Central memory CD8-positive, alpha-beta T cell (primary cell): ENCODE measurements at places on chromosomes 11 and 22.

GRCh38 chr11:18650859-18651557 lies 16.9 kb upstream of the SPTY2D1 start:
- no peaks in the 10 kb centered on the region for H3K4me1 ChIP-seq
- no peak for DNase-seq
- no peak overlapping the region for H3K27ac ChIP-seq
- no peak overlapping the region for H3K4me3 ChIP-seq
- H3K27me3 ChIP-seq = no peaks in the 10 kb centered on the region

- no peak overlapping the region for H3K4me3 ChIP-seq
- DNase-seq = no peak
- H3K27ac ChIP-seq = no peak overlapping the region
- H3K27me3 ChIP-seq = no peaks in the 10 kb centered on the region
These were observed 3.5 kb upstream of the PIK3C2A start for GRCh38 chr11:17211286-17211685.

DNA sequence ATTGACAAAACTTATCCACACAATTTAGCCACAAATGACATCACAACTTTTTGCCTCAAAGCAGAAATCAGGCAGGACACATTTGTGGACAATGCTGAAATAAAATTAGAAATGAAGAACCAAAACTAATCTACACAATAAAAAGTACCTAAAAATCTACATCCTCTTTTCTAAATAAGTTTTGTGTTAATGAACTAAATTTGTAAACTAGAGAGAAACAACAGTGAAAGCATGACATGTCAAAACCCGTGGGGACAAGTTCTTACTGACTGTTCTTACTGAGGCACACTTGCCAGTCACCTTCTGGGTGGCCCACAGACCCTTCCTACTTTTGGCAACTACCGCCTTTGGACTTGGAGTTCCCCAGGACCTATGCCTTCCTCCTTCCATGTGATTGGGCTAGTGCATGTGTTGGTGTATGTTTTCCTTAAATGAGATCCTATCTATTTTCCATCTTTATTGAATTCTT lies 60.7 kb upstream of the MUC15 start:
- H3K27ac ChIP-seq = no peak overlapping the region
- H3K4me1 ChIP-seq = no peaks in the 10 kb centered on the region
- H3K36me3 ChIP-seq = no peaks in the 10 kb centered on the region
- DNase-seq = no peak
- no peaks in the 10 kb centered on the region for H3K27me3 ChIP-seq
- H3K4me3 ChIP-seq = no peak overlapping the region

DNA sequence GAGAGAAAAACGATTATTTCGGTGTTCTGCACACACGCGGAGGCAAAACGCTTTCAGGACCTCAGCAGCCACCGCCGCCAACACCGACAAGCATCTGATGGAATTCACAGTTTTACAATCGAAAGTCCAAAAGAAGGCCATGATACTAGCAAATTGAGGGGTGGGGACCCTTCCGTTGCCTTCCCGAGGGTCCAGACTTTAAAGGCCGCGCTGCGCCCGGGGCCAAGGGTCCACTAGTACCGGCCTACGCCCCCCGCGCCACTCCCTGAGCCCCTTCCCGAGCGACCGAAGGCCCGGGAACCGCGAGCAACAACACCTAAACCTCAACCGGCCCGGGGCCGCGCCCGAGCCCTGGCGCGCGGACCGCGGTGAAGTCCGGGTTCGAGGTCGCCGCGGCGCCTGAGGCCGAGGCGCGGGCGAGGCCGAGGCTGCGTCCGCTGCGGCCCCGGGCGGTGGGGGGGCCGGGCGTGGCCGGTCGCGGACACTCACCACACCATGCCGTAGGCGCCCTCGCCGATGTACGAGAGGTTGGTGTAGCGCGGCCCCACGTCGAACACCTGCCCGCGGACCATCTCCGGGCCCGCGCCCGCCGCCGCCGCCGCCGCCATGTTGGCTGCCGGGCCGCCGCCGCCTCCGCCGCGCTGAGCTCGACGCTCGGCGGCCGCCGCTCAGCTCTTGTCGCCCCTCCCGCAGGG lies 465 bp downstream of the MAPK1 start:
- H3K4me1 ChIP-seq = peaks cover 48% of the 10 kb centered on the region
- no peak for DNase-seq
- H3K36me3 ChIP-seq = peaks cover 17% of the 10 kb centered on the region

DNA sequence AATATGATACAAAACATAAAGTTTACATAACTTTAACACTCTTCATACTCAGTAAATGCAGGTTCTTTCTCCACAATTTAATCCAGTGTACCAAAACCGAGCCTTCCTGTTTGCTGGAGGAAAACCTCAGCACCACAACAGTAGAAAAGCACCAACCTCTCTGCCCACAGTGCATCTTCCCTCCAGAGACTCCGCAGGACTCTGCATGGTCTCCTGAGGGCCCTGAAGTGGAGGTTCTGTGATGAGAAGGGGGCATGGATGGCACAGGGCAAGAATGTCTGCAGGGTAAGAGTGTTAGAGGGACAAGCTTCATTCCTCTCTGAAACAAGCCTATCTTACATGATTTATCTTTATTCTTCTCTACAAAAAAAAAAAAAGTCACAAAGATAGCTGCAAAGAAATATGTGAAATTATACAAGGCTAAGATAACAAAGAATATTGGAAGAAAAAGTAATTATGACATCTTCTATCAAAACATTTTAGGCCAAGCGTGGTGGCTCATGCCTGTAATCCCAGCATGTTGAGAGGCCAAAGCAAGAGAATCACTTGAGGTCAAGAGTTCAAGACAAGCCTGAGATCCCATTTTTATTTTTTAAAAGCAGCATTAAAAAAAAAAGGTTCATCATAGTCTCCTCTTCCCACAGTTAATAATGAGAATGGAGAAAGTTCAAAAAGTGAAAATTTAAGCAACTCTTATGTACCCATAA lies 102.0 kb downstream of the VPREB1 start:
- DNase-seq = no peak
- H3K36me3 ChIP-seq = peaks cover 2% of the 10 kb centered on the region

DNA sequence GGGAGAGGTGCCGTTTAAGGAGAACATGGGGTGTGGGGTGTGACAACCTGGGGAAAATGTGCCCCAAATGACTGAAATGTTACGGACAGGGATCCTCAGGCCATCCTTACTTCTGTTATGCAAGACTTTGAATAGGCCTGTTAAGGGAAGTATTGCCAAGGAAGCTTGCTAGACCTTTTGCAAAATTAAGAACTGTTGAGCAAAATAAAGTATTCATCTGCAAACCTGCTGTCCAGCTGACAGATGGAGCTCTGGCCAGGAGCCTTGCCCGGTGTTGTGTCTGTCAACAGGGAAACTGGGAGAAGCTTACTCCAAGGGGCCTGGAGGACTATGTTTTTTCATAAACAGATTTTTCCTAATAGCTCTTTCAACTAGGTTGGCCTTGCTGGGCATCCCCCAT lies 48.0 kb downstream of the FAT3 start:
- no peak overlapping the region for H3K27ac ChIP-seq
- H3K27me3 ChIP-seq = no peaks in the 10 kb centered on the region
- H3K36me3 ChIP-seq = no peaks in the 10 kb centered on the region
- no peaks in the 10 kb centered on the region for H3K4me1 ChIP-seq
- H3K4me3 ChIP-seq = no peak overlapping the region
- no peak for DNase-seq

DNA sequence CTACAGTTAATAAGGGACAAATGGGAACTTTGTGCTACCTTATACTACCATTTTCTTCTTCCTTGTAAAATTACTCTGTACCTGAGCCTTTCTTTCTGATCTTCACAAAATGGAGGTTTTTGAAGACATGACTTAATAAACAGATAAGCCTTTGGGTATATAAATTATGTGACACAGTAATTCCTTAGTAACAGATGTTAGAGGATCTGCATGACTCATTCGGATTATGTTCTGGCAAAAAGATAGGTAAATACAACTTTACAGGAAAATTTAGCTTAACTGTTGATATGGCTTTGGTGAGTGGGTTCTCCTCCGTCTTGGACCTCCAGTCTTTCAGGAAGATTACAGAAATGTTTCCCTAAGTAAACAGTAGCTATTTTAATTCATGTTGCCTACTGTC lies 61.8 kb downstream of the BID start:
- no peak for DNase-seq
- H3K4me3 ChIP-seq = no peak overlapping the region
- H3K27ac ChIP-seq = peak overlapping the region; percentile 19
- no peaks in the 10 kb centered on the region for H3K4me1 ChIP-seq
- no peaks in the 10 kb centered on the region for H3K27me3 ChIP-seq

DNA sequence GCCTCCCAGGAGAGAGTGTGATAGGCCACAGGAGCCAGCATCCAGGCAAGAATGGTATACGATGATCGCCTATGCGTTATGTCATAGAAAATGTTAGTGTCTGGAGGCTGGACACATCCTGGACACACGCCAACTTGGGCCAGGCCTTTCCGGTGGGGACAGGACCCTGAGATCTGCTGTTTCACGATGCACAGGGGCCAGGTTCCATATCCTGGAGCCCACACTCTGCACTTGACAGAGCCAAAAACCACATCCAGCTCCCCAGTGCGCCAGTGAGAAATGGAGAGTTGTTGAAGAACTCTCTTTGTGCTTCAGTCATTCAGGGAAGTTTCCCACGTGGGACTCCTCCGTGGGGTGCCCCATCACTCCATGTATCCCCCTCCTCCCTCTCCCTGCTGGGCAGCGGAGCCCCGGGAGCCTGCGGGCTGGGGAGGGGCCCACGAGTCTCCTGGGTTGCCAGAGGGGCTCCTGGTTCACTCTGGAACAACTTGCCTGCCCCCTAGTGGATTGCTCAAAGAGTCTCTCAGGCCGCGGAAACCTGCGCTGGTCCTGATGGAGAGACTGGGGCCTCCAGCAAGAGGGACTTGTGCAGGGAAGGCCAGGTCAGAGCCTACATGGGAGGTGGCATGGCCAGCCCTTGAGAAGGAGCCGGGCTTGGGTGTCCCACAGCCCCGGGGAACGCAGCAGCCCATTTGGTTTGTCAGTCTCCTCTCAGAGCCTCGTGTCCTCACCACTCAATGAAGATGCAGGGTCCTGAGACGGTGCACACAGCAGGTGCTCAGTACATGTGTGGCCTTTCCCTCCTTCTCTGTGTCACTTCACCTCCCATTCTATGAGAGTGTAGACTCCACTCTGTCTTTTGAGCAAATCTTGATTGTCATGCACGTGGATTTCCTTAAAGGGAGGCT lies 10.2 kb upstream of the LRRC32 start:
- H3K4me3 ChIP-seq = no peak overlapping the region
- peaks cover 1% of the 10 kb centered on the region for H3K36me3 ChIP-seq
- DNase-seq = peak; percentile 41
- no peak overlapping the region for H3K27ac ChIP-seq
- H3K4me1 ChIP-seq = no peaks in the 10 kb centered on the region

- H3K27me3 ChIP-seq = peaks cover 22% of the 10 kb centered on the region
- no peaks in the 10 kb centered on the region for H3K4me1 ChIP-seq
- no peak for DNase-seq
- no peak overlapping the region for H3K27ac ChIP-seq
These were observed 40.8 kb downstream of the GAB2 start for GRCh38 chr11:78376858-78377257.

DNA sequence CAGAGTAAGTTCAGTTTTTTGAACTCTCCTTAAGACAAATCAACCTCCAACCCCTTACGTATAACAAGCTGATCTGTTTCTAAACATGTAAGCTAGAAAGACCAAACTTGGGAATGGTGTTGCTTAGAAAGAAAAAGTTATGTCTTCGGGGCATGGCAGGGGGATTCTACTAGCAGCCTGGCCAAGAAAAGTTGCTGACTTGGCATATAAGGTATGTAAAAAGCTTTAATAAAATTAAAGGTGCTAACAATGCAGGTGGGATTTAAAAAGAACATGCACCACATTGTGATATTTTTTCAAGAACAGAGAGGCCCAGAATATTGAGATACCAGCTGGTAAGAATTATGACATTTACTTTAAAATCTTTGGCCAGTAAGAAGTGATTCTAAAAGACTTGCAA lies 411.4 kb upstream of the CCDC90B start:
- no peak overlapping the region for H3K4me3 ChIP-seq
- peaks cover 13% of the 10 kb centered on the region for H3K27me3 ChIP-seq
- DNase-seq = no peak
- no peak overlapping the region for H3K27ac ChIP-seq

- no peaks in the 10 kb centered on the region for H3K36me3 ChIP-seq
- H3K27me3 ChIP-seq = peaks cover 59% of the 10 kb centered on the region
- no peak overlapping the region for H3K4me3 ChIP-seq
- no peaks in the 10 kb centered on the region for H3K4me1 ChIP-seq
- no peak overlapping the region for H3K27ac ChIP-seq
These were observed 2.5 kb downstream of the APOL4 start for GRCh38 chr22:36199001-36199551.

DNA sequence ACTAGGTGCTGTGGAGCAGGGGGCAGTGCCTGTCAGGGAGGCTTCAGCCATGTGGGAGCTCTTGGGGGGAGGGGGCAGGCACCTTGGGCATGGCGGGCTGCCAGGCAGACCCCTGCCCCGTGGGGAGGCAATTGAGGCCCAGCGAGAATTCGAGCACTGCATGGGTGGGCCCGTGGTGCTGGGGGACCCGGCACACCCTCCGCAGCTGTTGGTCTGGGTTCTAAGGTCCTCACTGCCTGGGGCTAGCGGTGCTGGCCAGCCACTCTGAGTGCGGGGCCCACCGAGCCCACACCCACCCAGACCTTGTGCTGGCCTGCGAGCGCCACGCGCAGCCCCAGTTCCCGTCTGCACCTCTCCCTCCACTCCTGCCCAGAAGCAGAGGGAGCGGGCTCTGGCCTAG lies 835.5 kb upstream of the CNTN5 start:
- no peaks in the 10 kb centered on the region for H3K36me3 ChIP-seq
- H3K4me1 ChIP-seq = no peaks in the 10 kb centered on the region
- no peak overlapping the region for H3K27ac ChIP-seq
- no peaks in the 10 kb centered on the region for H3K27me3 ChIP-seq
- no peak for DNase-seq

- peaks cover 13% of the 10 kb centered on the region for H3K4me1 ChIP-seq
- peak overlapping the region; percentile 56 for H3K27ac ChIP-seq
- DNase-seq = peak; percentile 68
- H3K27me3 ChIP-seq = peaks cover 5% of the 10 kb centered on the region
- peak overlapping the region; percentile 88 for H3K4me3 ChIP-seq
- H3K36me3 ChIP-seq = peaks cover 2% of the 10 kb centered on the region
These were observed 19.2 kb upstream of the PLET1 start for GRCh38 chr11:112279901-112280267.
